ENCODE measurements at places on chromosomes 4 and X.
A peak's percentile ranks its signal among the peaks of the same experiment; 100 is the strongest.

- no peak for DNase-seq
These were observed 628.3 kb upstream of the MAGEB2 start for GRCh38 chrX:29587107-29587506.

- DNase-seq, result no peak
These were observed 46.7 kb downstream of the DDX60L start for GRCh38 chr4:168433571-168433970.

GRCh38 chrX:139692908-139693307 lies 15.1 kb downstream of the MCF2 start:
- DNase-seq, result peak; percentile 10

DNA sequence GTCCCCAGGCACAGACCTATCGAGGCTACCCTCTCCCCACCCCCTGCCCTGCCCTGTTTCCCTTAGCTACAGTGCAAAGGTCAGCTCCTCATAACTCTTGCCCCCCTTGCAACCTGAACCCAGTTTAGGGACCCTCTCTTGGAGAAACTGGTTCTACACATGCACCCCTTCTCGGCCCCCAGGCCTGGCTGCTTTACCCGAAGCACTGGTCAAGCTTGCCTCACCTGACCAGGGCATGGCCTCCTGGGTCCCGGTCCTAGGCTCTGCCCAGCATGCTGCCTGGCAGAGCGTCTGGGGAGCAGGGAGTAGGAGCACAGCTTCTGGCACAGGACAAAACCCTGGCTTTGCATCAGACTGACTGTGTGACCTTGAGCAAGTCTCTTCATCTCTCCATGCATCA lies 28.0 kb downstream of the ZNF185 start:
- no peak for DNase-seq

DNA sequence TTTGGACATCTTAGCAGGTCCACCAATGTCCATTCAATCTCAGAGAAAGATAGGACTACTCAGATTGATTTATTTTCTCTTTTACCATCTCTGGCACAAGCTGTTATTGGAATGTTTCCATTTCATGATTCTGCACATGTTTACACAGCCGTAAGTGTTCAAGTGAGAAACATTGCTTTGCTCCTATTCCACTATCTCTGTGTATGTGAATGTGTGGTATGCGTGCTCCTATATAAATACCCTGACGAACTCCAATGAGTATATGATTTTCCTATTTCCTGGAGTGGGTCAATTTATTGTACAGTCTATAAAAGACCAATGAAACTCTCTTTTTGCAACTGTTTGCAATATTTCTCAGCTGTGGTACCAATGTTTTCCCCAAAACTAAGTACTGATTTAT lies 221.0 kb upstream of the GALNT7 start:
- DNase-seq, result no peak

Measured in retina (tissue), 1 donor.